ENCODE measurements at places on chromosomes 2 and 18.

- no peak for DNase-seq
Measured at GRCh38 chr2:238996331-238997136, 148.6 kb downstream of the TWIST2 start.

GRCh38 chr2:160432633-160433032, 61.0 kb downstream of the RBMS1 start:
- no peak for DNase-seq

- DNase-seq: no peak
Measured at GRCh38 chr2:30266051-30266621, 34.8 kb downstream of the LBH start.

- no peak for DNase-seq
Measured at GRCh38 chr18:28359176-28359575, 182.2 kb upstream of the CDH2 start.

GRCh38 chr2:21326152-21326551, 202.4 kb downstream of the TDRD15 start:
- no peak for DNase-seq
